Activated naive CD4-positive, alpha-beta T cell (primary cell): ENCODE measurements at places on chromosomes 2 and 18.

GRCh38 chr2:188381614-188382013, 89.9 kb downstream of the GULP1 start:
- DNase-seq = no peak

DNA sequence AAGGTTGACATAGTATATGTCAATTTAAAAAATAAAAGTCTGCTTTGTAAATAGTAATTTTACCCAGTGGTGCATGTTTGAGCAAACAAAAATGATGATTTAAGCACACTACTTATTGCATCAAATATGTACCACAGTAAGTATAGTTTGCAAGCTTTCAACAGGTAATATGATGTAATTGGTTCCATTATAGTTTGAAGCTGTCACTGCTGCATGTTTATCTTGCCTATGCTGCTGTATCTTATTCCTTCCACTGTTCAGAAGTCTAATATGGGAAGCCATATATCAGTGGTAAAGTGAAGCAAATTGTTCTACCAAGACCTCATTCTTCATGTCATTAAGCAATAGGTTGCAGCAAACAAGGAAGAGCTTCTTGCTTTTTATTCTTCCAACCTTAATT, 78.6 kb upstream of the CSRNP3 start:
- no peak for DNase-seq

- no peak for DNase-seq
Observed at GRCh38 chr2:111522231-111522768, 361.7 kb downstream of the ANAPC1 start.

GRCh38 chr2:31415421-31415820, 879 bp upstream of the XDH start:
- no peak for DNase-seq

- no peak for DNase-seq
Observed at GRCh38 chr2:72579591-72580180, 246.1 kb downstream of the EXOC6B start.

GRCh38 chr2:106840818-106841217, 45.1 kb downstream of the ST6GAL2 start:
- DNase-seq = no peak

DNA sequence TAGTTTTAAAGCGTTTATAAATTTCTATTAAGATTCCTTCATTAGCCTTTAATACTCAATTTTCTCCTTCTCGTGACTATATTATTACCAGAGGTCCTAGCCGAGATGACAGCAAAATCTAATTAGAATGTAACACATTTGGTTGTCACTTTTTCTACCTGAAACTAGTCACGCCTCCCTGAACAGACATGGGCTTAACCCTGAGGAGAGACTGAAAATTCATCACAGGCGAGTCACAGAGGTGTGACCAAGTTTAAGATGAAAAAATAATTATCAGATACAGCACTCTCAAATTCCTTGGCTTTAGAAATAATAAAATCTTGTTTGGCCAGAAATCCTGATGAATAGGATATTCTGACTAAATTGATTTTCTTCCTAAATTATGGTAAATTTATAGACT, 834.4 kb upstream of the SLC39A10 start:
- no peak for DNase-seq

- no peak for DNase-seq
Observed at GRCh38 chr2:28523902-28524301, 28.0 kb downstream of the PLB1 start.

- DNase-seq = no peak
Observed at GRCh38 chr2:24721470-24721869, 71.7 kb downstream of the PTRHD1 start.

GRCh38 chr18:41320100-41320499, 634.9 kb upstream of the PIK3C3 start:
- DNase-seq = no peak

GRCh38 chr18:79352432-79352831, 43.3 kb upstream of the NFATC1 start:
- no peak for DNase-seq

DNA sequence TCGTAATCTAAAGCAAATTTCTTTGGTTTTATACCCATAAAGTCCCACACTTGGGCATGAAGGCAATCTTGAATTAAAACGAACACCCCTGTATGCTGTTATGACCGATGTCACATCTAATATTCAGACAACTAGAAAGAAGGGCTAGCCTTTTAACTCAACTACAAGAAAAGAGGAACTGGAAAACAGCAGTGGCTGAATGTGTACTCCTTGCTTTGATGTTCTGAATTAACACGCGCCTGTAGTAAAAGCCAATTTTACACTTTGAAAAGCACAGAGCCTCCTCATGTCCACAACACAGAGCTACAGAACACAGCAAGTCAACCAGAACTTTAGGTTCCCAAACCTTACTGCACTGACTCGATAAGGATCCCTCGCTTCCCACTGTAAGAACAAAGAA, 147.6 kb downstream of the HDAC4 start:
- no peak for DNase-seq

DNA sequence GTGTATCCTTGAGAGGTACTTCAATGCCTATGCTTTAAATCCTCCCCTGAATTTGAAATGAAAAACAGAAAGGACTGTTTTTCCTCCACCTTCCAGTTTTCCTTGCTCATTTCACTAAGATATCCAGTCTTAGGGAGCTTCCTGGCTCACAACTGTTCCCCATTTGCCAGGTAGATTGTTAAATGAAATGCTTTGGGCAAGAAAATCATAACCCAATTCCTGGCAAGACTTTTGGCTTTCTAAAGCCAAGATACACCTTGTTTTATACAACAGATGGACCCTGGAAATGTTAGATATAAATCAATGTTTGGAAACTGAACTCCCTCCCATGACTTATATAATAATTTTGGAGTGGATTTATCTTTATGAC, 3.6 kb upstream of the CHMP3 start:
- DNase-seq = no peak

DNA sequence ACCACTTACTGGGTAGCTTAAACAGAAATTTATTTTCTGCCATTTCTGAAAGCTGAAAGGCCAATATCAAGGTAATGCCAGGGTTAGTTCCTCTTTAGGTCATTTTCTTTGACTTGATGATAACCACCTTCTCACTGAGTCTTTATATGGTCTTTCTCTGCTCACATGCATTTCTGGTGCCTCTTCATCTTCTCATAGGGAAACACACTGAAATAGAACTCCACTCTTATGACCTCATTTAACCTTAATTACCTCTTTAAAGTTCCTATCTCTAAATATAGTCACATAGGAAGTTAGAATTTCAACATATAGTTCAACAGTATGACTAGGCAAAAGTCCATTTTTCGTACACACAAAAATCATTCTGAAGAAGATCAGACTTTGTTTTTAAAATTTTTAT, 616.8 kb upstream of the VRK2 start:
- no peak for DNase-seq

DNA sequence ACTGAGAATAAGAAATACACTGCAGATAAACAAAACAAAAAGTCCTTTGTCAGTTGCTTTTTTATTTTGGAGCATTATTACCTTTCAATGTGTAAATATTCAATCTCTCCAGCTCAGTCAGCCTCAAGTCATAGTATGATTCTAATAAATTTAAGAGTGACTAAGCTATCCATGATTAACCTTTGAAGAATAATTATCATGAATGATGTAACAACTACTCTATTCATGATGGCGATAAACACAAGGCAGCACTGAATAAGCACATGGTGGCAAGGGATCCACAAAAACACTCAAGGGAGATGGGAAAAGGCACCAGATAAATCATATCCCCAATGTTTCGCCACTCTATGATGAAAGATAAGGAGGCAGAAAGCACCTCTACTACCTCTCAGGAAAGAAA, 67.0 kb downstream of the MAP4K3 start:
- no peak for DNase-seq

DNA sequence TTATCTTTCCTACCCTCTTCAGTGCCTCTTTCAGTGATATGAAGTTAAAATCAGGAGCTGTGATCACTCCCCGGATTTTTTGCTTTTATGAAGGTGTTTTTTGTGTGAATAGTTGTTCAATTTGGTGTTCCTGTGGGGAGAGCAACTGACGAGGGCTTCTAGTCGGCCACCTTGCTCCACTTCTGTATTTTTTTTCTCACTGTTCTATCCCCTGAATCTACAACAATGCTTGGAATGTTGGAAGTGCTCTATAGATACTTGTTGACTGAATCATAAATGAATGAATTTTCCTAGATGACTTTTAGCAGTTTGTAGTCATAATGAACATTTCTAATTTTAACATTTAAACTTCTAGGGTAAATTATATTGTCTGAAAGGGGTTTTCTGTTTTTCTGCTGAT, 247.3 kb downstream of the ZNF385B start:
- no peak for DNase-seq

- no peak for DNase-seq
Observed at GRCh38 chr2:105882341-105882740, 137.6 kb downstream of the NCK2 start.

GRCh38 chr2:65663831-65664407, 231.5 kb upstream of the SPRED2 start:
- DNase-seq = no peak

- DNase-seq = no peak
Observed at GRCh38 chr2:205698286-205699268, 16.3 kb downstream of the NRP2 start.

- DNase-seq = no peak
Observed at GRCh38 chr2:85852152-85852840, 36.5 kb downstream of the ST3GAL5 start.

DNA sequence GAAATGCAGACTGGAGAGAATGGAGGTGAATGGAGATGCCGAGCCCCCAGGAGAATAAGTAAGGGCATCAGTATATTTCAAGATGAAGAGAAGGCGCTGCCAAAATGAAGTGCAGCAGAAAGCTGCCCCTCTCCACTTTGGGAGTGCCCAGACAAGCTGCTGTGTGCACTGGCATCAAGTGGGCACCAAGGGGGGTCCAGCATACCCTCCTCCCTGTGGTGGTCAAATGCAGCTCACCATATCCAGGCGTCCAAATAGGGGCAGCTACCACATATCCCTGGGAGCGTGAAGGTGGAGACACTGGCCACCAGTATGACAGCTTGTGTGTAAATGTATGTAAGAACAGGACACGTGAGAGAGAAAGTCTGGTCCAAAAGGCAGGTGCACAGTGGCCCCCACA, 236.6 kb downstream of the KLHL29 start:
- DNase-seq = no peak

DNA sequence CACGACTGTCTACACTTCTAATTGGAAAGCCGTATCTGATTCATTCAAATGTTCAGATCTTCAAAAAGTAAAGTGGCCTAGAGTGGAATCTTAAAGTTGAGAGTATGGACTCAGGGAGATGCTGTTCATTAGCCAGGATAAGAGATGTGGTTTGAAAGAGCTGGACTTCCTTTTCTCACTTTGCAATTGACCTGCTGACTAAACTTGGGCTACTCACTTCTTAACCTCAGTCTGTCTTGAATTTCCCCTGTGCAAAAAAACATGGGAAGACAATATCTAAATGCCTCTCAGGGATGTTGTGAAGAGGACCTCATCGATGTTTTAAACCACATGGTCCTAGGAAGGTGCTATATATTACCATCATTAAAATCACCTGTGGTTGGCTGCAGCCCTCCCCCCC, 64.1 kb downstream of the BCL2 start:
- DNase-seq = no peak
